Activated CD8-positive, alpha-beta memory T cell treated with anti-CD3 and anti-CD28 coated beads, Interleukin-2, amount 10 ng/mL, durations not matched to agents 7 days and 5 days (primary cell): ENCODE measurements at places on chromosomes 7 and 10. TPM values are rescaled to one million over a fixed set of nuclear protein-coding genes. Genes with fewer than 3 reads are reported as not detected.

The CFAP70 gene
- total RNA-seq = 0.80 TPM

The RHOBTB1 gene
- 0.07 TPM for total RNA-seq

The CASP2 gene
- 117 TPM for total RNA-seq

The SFRP4 gene
- total RNA-seq = not detected

The SPOCK2 gene
- 51.9 TPM for total RNA-seq

The LEP gene
- total RNA-seq = not detected

The OLAH gene
- total RNA-seq = 0.49 TPM

The STEAP4 gene
- not detected for total RNA-seq

The CTAGE8 gene
- total RNA-seq = not detected
